Right cardiac atrium (tissue), 5 donors: ENCODE measurements at places on chromosomes 12 and 14. TPM values are rescaled to one million over a fixed set of nuclear protein-coding genes. Genes with fewer than 3 reads are reported as not detected.

OASL gene
- 0.68 TPM for polyA plus RNA-seq

ATG101 gene
- 33.0 TPM for polyA plus RNA-seq

OR4E2 gene
- polyA plus RNA-seq: not detected

GPR65 gene
- polyA plus RNA-seq: 0.25 TPM

TCP11L2 gene
- polyA plus RNA-seq: 14.2 TPM

KRT77 gene
- not detected for polyA plus RNA-seq
